ENCODE measurements at places on chromosomes 5 and 9.

DNA sequence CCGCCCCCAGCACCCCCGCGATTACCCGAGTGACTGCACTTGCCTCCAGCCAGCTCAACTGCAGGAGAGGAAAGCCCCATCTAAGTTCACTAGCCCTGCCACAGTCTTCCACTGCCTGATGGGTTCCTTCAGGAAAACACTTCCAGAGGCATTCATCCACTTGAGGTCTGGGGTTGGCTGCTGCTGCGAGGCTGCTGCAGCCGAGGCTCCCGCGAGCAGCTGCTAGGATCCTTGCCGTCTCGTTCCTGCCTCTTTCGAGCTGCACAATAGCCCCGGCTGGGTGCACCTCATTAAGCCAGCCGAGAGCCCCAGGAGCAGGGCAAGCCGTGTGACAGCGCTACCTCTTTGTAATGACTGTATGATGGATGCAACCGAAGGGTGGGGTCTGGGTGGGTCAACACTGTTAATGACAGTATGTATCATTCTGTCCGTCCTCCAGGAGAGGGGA lies 24.2 kb upstream of the ELAVL2 start:
- DNase-seq: no peak

- DNase-seq: no peak
Measured at GRCh38 chr9:90642570-90643539, at the start of gene DIRAS2. TSS of gene DIRAS2 (minus strand) at chr9:90642824. CDS start at chr9:90613827, 28,997 bp downstream.

DNA sequence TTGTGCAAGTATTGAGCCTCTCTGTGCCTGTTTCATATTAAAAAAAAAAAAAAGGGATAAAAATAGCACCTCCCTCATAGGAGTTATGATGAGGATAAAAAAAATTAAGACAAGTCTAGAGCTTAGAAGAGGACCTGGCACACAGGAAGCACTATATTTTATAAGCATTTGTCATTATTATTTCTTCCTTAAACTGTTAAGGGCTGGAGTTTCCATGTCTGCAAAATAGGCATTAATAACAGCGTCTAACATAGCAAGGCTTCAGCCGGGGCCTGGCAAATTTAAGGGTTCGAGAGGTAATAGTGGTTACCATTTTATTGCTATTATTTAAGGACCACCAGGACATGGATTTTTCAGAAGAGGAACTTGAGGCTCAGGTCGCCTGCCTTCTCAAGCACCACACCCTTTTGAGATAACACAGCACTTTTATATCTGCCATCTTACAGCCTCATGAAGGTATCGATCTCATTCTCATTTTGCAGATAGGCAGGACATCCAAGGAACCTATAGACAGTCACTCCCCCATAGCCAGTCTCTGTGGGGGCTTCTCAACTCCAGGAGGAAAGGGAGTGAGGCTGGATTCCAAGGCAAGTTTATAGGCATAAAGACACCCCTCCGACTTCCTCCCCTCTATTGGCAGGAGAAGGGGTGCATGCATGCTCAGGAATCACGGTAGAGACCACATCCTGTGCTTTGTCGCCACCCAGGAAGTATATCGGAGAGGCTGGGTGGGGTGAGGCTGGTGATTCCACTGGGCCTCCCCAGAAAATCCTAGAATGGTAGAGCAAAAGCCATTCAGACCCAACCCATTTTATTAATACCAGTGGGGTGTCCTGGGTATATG lies 2.4 kb downstream of the ANXA6 start:
- no peak for DNase-seq

- no peak for DNase-seq
Measured at GRCh38 chr5:172235827-172236736, 42.1 kb downstream of the EFCAB9 start.

DNA sequence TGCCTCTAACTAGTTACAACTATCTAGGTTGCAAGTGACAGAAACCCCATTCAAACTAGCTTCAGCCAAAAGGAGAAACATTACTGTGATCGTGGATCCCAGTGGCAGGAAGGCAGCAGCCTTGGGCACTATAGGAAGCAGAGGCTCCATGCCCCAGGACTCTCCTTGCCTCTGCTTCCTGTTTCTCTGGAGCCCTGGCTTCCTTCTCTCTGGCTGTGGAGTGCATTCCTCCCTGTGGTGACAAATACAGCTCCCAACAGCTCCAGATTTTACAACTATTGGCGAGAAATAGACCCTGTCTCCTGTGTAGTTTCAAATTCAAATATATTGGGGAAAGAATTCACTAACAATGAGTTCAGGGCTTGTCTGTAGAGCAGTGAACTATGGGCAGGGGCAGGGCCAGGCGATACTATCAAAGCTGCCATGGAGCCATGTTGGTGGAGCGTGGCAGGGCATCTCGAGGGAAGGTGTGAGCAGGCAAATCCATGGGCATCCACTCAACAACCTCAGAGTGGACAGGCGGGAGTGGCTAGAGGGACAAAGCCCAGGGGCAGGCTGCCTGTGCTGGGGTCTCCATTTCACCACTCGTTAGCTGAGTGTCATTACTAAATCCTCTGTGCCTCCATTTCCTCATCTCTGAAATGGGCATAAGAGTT lies 189.5 kb downstream of the ERCC6L2 start:
- DNase-seq: no peak

GRCh38 chr9:35650341-35651158 lies at the start of gene SIT1:
TSS of gene SIT1 (minus strand) at chr9:35650931. CDS start at chr9:35650853, 78 bp downstream.
- DNase-seq: peak; percentile 24

DNA sequence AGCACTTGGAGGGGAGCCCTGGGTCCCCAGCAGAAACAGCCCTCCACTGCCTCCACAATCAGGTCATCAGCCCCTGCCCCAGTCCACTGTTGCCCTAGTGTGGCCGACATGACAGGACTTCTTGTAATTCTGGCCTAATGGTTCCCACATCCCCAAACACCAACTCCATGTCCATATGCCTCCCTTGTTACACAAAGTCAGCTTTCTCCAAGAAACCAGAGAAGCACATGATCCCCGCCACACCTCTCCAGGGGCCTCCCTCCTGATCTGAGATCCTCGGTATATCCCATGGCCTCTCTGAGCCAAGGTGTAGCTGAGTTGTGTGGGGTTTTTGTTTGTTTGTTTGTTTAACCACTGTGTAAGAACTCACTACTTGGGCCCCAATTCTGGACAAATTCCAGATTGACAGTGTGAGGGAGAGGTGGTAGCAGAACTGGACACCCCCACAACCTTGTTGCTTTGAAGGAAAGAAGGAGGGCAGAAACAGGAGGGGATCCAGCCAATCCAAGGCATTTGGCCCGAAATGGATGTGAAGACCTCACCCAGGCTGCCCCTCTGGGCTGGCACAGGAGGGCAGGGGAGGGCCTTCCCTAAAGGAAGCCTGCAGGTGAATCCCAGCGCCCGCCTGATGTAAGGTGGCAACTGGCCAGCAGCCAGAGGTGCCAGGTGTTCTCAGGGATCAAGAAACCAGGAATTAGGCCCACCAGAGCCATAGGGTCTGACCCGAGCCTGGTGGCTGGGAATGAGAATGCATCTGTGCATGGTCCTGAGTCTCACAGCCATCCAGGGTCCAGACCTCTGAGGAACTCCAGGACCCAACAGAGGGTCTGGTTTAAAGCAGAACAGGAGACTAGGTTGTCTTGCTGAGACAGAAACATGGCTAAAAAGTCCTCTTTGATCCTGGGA lies 13.4 kb downstream of the IRF1 start:
- DNase-seq: no peak

All from stimulated activated CD4-positive, alpha-beta T cell treated with anti-CD3 and anti-CD28 coated beads, Interleukin-12 subunit alpha, Interleukin-12 subunit beta, amount 100 ng/mL, for 48 hours (primary cell).